ENCODE measurements at places on chromosomes 11 and 22.

- DNase-seq, result no peak
Observed at GRCh38 chr11:95248666-95249467, 17.9 kb upstream of the SESN3 start.

DNA sequence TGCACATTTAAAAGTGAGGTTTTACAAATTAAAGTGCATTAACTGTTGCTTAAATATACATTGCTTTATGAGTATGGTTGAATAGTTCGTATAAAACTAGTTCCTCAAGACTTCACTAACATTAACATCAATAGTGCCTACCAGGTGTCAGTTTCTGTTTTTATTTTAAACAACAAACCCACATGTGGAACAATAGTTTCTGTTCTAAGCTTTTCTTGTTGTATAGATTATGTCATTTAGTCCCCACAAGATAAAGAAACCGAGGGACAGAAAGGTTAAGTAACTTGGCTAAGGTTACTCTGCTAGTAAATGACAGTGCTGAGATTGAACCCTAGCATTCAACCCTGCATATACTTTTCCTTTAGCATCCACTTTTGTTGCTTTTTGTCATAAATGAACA lies 41.4 kb upstream of the ST14 start:
- DNase-seq, result no peak

GRCh38 chr11:64747961-64748665 lies 4.2 kb upstream of the RASGRP2 start:
- DNase-seq, result no peak

- peak; percentile 16 for DNase-seq
Observed at GRCh38 chr11:122202951-122203456, 87.0 kb upstream of the BLID start.

GRCh38 chr11:122628810-122629555 lies 26.5 kb upstream of the UBASH3B start:
- peak; percentile 67 for DNase-seq

GRCh38 chr11:35141071-35141470 lies 2.1 kb downstream of the CD44 start:
- DNase-seq, result no peak

DNA sequence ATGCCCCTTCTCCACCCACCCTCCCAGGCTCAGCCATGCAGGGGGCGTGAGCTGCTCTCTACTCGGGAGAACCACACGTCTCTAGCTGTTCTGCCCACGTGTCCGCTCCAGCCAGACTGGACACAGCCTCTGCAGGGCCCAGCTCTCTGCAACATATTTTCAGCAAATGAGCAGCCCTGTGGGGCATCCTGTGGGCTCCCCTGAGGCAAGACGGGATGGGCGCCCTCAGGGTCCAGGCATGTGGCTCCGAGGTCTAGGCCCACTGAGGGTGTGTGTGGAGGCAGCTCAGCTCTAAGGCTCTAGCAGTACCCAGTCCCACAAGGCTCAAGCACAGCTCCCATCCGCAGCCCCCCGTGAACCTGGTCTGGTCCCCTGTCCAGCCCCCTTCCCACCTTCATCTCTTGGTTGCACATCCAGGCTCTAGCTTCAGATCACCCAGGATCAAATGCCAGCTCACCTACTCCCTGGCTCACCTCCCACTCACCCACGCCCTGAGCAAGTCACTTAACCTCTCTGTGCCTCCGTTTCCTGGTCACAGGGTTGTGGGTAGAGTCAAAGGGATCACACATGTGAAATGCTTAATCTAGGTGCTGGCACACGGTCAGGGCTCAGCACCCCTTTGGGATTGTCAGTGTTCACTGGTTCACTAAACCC lies 57.8 kb upstream of the TCF20 start:
- DNase-seq, result no peak

DNA sequence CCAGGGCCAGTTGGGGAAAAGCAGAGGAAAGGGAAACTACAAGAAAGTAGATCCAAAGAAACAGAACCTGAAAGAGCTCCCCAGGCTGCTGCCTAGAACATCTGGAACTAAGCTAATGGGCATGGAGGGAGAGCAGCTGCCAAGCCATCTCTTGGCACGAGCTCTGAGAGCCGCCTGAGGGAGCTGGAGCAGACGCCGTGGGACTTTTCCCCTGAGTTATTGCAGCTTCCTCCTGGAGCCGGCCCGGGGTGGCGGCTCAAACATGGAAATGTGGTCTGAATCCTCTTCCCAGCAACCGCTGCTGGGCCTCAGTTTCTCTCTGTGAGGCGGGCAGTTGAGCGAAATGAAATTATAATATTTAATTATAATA lies 41.8 kb downstream of the LIF start:
- DNase-seq, result no peak

- DNase-seq, result peak; percentile 54
Observed at GRCh38 chr22:44455151-44455962, 42.7 kb downstream of the RTL6 start.

DNA sequence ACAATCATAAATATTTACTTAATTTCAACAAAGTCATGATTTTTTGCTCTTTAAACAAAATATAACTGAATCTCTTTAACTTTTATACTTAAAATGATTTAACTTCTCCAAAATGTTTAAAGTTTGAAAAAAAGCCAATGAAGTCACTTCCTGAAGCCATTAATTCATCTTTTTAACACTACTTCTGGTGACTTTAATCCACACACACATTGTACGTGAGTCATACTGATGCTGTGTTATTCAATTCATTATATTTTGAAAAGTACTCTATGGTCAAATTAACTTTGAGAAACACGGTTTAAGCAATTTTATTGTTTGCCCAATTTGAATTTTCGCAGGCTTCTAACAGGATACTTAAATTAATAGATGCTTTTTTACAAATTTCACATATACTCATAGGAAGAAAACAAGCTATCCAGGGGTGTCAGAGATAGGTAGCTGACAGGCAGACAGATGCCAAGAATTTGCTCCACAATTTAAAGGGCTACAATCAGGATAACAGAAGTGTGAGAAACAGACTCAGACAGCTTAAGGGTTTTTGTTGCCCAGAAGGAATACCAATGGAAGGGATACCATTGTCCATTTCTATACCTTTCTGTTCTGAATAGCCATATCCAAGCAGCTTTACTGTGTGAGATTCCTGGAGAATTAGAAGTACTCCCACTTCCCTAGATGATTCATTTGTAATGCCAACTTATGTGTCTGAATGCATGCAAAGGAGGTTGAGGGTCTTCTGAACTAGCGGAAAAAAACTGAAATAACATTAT lies 118.4 kb downstream of the RBFOX2 start:
- DNase-seq, result no peak

DNA sequence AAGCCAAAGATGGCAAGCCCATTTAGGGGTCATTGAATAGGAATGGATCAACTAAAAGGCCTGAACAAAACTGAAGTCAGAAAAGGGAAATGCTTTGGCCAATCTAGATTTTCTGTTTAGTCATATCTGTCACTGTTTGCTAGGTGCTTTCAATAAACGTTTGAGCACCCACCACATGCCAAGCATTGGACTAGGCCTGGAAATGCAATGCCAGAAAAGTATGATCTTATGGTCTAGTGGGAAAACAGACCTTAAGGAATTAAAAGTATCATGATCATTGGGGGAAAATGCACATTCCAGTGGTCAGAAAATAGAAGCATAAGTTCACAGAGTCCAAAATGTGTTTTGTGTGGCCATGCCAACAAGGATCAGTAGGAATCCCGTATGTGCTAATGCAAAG lies 76.8 kb upstream of the BIRC3 start:
- DNase-seq, result no peak

GRCh38 chr11:10916665-10917064 lies 58.8 kb upstream of the ZBED5 start:
- no peak for DNase-seq

- DNase-seq, result no peak
Observed at GRCh38 chr22:19951346-19951745, 9.7 kb upstream of the TXNRD2 start.

DNA sequence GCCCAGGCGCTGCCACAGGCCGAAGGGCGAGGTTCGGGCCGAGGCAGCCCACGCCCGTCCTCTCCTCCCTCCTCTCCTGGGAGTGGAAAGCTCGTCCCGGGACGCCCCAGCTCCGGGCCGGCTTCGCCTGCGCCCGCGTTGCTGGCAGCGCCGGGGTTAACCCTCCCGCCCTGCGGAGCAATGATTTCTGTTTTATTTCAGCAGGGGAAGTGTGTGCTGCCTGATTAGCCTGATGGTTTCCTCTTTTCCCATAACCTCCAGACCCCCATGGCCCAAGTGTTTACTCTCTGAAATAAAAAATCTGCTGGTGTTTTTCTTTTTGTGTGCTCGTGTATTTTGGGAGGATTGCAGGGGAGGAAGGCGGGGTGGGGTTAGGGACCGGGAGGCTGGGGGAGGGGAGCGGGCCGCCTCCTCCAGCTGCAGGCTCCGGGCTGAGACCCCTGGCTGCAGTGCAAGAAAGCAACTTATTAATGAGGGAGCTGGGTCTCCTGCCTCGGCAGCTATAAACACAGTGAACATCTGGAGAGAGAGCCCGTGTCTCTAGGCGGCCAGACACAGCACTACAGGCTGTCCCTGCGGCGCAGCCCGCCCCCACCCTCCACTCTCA lies 38.6 kb downstream of the ETS1 start:
- peak; percentile 12 for DNase-seq

GRCh38 chr11:10356161-10356560 lies 51.3 kb downstream of the ADM start:
- no peak for DNase-seq

DNA sequence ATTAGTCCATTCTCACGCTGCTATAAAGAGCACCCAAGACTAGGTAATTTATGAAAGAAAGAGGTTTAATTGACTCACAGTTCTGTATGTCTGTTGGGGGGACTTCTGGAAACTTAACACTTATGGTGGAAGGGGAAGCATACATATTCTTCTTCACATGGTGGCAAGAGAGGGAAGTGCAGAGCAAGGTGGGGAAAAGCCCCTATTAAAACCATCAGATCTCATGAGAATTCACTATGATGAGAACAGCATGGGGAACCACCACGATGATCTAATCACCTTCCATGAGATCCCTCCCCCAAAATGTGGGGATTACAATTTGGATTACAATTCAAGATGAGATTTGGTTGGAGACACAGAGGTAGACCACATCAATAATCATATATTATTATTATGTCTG lies 25.7 kb downstream of the CEP57 start:
- DNase-seq, result no peak
